ENCODE measurements at places on chromosomes 13 and 19.

- DNase-seq = no peak
Observed at GRCh38 chr13:41956272-41956671, 4.6 kb downstream of the VWA8 start.

- DNase-seq = no peak
Observed at GRCh38 chr13:28744091-28744536, 25.3 kb upstream of the SLC46A3 start.

GRCh38 chr13:98801626-98802418 lies 49.4 kb upstream of the SLC15A1 start:
- DNase-seq = no peak

DNA sequence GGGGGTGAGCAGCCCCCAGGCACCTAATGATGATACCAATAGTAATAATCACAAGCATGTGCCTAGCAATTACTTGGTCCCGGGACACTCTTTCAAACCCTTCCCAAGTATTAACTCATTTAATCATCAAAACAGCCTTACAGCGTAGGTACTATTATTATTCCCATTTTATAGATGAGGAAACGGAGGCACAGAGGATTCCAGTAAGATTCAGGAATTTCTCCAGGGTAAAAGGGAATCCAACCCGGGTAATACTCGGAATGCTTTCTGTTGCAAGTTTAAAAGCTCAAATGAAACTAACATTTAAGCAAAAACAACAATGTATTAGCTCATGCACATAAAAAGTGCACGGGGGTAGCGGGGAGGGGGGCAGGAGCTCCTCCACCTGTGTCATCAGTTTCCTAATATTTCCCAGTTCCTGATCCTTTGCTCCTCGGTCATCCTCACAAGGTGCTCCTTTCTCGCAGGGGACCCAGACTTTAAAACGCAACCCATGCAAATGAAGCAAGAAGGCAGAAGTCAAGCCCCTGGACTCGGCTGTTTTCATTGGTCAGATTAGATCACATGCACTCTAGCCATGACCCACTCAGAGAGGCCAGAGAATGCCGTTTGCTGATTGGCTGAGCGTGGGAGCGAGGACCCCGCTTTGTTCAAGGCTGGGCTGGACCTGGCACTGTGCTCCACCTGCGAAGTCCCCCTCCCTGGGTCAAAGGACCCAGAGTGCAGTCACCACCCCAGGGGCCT lies 38.3 kb upstream of the C19orf12 start:
- DNase-seq = no peak

GRCh38 chr19:33798681-33799111 lies 2.0 kb downstream of the KCTD15 start:
- no peak for DNase-seq

DNA sequence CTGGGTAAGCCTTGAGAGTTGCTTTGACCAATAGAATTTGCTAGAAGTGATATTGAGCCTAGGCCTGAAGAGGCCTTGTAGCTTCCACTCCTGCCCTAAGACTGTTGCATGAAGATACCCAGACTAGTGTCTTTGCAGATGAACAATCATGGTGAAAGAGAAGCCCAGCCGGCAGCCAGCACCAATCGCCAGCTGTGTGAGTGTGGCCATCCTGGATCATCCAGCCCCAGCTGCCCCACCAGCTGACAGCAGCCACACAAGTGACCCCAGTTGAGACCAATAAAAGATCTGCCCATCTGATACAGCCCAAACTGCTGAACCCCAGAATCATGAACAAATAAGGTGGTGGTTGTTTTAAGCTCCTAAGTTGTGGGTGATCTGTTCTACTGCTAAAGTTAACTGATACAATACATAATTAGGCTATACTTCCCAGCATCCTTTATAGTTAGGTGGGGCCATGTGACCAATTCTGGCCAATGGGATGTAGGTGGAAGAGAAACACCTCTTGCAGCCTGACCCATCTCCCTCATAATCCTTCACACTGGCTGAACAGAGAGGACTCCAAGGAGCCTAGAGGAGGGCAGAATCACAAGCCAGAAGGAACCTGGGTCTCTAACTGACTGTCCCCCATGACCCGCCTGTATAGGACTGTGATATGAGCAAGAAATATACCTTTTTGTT lies 9.4 kb upstream of the ZNF428 start:
- DNase-seq = no peak

- DNase-seq = no peak
Observed at GRCh38 chr19:1744822-1745563, 8.3 kb upstream of the ONECUT3 start.

DNA sequence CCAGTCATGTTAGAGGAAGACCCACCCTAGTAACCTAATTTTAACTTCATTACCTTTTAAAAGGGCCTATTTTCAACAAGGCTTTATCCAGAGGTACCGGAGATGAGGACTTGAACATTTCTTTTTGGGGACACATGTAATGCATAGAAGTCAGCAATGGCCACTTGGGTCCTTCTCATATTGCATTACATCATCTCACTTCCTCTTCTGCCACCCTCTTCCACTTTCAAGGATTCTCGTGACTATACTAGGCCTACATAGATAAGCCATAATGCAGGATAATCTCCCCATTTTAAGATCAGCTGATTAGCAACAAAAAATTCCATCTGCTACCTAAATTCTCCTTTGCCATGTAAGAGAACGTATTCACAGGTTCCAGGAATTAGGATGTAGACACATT lies 557.2 kb downstream of the KCTD12 start:
- no peak for DNase-seq

DNA sequence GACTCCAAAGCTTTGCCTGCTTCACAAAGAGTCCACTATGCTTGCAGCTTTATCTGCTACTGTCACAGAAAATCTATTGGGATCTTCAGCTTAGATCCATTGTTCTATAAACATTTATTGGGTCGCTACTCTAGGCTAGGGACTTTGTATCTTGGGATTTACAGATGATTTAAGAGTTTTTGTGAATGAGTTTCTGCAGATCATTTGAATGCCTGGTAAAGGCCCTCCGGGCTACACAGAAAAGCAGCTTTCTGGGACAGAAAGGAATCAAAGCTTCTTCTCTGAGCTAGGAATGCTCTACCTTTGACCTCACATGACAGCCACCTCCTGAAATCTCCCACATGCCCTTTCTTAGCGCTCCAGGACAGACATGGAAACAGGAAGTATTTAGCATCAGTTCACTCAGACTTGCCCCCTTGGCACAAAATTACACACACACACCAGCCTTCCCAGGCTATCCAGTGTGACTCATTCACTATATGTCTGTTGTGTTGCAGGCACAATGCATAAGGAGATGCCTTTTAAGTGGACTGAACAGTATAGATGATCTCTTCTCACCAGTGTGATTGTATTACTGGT lies 492.4 kb downstream of the DACH1 start:
- no peak for DNase-seq

GRCh38 chr19:19554074-19555023 lies 16.3 kb downstream of the CILP2 start:
- no peak for DNase-seq

DNA sequence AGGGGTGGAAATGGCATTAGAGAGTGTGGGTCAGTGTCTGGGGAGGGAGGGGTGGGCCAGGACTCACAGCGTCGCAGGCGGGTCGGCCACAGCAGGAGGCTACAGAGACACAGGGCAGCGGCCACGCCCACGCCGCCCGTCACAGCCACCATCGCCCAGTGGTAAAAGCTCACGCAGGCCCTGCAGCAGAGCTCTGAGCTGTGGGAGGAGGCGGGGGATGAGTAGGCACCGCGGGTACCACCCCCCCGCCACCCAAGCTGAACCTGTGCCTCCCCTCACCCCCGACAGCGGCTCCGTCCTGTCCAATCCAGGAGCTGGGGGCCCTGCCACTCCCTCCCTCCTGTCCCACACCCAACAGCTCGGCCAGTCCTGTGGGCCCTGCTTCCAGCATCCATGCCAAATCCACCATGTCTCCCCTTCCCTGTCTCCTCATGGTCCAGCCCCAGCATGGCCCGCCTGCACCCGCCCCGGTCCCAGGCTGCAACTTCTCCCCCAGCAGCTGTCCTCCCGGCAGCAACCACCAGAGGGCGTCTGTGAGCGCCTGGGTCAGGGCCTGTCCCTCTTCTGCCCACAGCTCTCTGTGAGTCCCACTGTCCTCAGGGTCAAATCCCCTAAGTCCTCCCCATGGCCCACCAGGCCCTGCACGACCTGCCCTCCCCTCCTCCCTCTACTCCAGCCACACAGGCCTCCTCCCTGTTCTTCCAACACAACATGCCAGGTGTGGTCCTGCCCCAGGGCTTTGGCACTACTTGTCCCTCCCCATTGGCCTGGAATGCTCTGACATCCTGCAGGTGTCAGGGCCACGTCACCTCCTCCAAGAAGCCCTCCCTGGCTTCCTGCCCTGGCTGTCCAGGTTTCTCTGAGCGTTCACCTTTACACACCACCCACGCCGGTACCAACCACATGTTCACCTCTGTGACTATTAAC lies 6.0 kb downstream of the TEKTIP1 start:
- DNase-seq = no peak

DNA sequence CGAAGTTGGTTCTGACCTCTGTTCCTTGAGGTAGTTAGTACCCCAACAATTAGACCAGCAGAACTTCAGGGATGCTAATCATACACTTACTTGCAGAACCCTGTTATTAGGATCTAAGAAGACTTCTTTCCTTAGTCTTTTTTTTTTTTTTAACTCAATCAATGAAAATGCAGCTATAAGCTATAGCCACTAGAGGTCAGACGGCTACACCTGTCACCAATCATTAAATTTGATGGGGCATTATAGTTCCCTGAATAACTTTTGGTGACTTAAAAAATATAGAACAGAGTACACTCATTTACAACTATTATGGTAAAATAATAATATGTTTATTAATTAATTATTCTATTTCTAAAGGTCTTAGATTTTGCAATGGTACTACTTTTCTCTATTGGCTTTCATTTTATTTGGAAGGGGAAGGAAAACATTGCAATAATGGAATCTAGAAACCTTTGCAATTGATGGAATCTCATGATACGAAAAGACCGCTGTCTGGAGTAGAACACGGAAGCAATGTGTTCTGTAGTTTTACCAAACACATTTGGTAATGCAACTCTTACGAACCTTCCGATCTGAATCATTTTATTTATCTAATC lies 483.2 kb downstream of the DIAPH3 start:
- no peak for DNase-seq

DNA sequence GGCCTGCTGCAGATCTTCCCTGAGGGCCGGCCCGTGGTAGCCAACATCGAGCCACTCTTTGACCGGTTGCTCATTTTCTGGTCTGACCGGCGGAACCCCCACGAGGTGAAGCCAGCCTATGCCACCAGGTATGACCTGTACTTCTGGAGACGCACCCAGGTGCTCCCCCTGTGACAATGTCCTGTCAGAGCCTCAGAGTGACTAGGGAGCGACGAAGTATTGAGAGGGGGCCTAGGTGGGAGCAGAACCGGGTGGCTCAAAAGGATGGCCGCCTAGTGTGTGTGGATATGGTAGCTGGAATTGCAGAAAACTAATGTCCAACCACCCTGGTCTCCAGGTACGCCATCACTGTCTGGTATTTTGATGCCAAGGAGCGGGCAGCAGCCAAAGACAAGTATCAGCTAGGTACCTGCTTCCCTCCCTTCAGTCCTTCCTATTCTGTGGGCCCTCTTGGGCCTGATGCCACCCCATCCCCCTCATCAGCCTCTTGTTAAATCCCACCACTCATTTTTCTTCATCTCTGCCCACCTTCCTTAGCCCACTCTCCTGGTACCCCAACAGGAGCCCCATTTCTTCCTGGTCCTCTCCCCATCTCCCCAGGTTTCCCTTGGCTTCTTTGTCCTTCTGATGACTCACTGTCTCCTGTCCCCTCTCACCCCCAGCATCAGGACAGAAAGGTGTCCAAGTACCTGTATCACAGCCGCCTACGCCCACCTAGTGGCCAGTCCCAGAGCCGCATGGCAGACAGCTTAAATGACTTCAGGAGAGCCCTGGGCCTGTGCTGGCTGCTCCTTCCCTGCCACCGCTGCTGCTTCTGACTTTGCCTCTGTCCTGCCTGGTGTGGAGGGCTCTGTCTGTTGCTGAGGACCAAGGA lies 8.4 kb downstream of the EGLN2 start:
- DNase-seq = no peak
